ENCODE measurements at places on chromosomes 13 and 19.

DNA sequence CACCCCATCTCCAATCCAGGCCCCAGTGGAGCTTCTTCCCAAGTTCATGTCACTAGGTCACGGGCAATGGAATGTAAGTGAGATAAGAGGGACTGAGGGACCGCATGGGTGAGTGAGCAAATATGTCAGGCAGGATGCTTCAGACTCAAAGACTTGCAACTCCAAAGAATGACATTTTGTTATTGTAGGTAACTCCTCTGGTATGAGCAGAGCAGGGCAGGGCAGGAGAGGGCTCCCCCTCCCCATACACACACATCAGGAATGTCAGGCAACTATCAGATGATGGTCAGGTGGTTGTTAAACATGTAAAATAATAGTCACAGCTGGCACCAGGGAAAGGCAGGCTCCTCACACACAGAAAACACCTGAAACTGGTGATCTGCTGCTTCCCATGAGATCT lies 10.6 kb downstream of the ERVV-2 start:
- DNase-seq = no peak

DNA sequence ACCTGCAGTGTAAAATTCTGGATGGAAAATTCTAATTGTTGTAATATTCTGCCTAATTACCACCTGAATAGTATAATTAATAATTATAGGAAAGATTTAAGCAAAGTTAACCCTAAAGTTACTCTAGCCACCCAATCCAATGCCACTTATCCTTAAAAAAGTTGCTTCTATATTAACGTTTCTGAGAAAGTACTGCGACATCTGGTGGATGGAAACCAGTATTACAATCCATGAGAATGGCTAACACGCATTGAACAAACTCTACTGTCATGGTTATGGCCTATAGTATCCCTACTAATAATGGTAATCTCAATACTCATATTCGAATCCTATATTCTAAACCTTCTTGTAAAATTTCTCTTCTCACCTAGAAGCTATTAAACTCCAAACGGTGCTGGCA lies 1551.8 kb downstream of the SLITRK1 start:
- DNase-seq = no peak

DNA sequence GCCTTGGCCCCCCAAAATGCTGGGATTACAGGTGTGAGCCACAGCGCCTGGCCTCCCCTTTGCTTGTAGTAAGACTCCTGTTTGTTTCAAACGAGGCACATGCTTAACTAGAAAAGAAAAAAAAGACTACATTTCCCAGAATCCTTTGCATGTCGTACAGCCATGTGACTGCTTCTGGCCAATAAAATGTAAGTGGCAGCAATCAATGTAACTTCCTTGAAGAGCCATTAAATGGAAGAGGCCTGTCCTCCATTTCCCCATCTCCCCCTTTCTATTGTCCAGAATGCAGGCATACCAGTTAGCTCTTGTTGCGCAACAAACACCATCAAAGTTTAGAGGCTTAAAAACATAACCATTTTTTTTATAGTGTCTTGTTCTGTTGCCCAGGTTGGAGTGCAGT lies 10.4 kb upstream of the GPR32 start:
- DNase-seq = no peak

DNA sequence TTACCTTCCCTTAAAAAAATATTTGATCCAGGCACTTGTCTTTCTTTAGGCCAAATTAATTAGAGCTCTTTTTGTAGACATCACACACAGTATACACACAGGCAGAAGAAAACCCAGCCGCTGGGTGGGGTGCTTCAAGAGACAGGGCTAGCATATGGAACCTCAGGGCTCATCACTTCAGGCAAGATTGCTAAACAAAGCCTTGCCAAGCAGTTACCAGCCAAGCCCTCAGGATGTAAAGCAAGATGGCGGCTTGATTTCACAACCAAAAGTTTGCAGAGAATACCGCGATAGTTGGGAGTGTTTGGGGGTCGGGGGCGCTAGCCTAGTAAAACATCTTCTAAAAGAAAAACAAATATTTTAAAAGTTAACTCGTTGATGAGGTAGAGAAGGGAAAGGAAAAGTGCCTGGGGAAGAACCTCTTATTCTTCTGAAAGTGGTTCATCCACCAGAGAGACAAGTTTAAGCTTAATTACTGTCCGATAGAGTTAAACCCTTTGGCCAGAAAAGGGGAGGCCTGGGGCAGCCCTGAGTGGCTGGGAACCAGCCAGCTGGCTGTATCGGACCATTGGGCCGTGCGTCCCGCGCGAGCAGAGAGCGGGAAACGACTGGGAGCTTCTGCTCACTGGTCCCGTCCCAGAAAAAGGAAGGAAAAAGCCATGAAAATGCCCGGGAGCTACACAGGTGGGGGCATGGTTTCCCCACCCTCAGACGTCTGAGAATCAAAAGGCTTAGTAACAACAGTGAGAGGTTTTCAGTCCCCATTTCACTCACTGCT lies 254.9 kb upstream of the PCDH20 start:
- no peak for DNase-seq

- DNase-seq = peak; percentile 91
These were observed 5.6 kb upstream of the GPI start for GRCh38 chr19:34359140-34359953.

DNA sequence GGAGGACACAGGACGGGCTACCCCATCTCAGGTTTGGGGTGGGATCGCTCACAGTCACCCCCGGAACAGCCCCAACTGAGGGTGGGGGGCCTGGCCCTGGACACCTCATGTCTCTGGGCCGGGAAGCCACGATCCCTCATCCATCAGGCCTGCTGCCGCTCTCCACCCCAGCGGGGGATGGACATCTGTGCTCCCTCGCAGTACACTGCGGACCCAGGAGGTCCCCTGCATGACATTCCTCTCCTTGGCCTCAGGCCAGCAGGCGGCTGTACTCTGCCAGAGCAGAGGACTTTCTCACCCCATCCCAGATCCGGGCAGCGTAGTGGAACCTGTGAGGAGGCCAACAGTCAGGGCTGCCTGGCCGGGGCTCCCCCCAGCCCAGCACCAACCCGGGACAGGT lies 15.5 kb downstream of the IRGC start:
- DNase-seq = no peak

DNA sequence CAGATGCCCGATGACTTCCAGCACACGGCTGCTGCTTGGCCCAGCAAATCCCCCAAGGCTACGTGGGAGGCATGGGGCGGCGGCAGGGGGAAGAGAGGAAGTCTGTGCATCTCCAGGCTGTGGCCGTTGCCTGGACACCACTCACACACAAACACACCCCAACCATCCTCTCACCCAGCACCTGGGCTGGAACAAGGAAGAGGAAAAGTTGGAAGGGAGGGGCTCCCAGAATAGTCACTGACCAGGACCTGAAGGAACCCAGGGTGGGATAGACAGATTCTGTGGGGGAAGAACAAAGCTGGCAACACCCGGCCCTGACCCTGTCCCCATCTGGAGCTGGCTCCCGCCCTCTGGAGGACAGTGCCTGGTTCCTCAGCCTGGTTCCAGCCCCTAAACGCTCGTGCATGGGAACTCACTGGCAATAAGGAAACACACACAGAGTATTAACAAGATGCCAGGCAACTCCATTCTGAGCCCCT lies 11.2 kb downstream of the PPP6R1 start:
- DNase-seq = no peak

GRCh38 chr13:112806739-112807652 lies 117.2 kb downstream of the ATP11A start:
- DNase-seq = no peak

DNA sequence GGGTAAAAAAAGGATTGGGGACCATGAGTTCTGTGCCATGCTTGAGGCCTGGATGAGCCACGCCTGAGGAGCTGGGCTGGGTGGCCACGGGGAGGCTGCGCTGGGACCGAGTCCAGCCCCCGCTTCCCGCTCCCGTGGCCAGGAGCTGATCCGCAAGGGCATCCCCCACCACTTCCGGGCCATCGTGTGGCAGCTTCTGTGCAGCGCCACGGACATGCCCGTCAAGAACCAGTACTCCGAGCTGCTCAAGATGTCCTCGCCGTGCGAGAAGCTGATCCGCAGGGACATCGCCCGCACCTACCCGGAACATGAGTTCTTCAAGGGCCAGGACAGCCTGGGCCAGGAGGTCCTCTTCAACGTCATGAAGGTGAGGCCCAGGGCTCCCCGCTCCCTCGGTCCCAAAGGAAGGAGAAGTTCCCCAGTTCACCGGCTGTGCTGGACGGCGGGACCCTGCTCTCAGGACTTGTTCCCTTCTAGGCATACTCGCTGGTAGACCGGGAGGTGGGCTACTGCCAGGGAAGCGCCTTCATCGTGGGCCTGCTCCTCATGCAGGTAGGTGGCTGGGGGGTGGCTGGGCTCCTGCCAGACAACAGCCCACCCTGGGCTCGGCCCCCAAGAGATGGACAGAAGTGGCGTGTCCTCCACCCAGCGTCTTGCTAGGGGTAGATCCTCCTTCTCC lies 18.9 kb downstream of the EVI5L start:
- DNase-seq = peak; percentile 30

DNA sequence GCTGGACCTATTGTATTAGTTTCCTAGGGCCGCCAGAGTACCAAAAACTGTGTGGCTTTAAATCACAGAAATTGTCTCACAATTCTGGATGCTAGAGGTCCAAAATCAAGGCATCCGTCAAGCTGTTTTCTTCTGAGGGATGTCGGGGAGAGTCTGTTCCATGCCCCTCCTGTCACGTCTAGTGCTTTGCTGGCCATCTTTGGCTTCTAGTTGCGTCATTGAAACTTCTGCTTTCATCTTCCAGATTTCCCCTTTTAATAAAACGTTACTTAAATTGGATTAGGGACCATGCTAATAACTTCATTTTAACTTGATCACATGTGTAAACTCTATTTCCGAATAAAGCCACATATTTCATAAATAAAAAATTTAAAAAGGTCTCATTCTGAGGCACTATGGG lies 47.5 kb downstream of the TRPM4 start:
- DNase-seq = no peak

GRCh38 chr19:30708416-30709178 lies 336.4 kb downstream of the ZNF536 start:
- DNase-seq = no peak

DNA sequence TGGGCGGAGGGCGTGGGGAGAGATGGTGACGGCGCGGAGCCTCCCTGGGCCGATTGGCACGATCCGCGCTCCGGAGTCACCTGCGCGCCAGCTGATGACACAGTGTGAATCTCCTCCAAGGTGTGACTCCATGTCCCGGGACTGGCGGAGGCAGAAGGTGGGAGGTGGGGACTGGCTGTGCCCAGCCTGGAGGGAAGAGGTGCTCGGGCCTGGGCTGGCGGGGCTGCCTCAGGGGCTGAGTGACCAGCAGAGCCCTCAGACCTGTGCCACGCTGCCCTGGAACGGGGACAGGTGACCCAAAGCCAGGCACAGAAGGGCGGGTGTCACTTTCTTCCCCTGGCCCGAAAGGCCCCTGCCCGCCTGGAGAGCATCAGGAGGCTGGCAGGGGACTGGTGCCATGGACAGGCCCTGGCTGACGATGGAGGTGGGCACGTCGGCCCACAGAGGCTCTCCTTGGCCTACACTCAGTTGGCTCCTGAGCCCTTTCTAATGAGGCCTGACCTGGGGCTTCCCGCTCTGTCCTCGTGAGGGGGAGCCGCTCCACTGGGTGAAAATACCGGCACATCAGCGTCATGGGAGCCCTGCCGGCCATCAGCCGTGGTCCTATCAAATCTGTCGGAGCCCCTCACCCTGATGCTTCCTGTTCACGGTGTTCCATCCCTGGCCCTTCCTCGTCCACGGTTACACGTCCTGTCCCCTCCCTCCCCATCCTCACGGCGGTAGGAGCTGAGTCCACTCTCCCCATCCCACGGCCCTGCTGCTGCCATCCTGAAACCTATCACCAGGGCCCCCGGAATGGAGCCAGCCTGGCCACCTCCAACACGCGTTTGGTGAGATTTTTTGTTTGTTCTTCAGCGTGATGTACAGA lies 75.6 kb downstream of the SPACA7 start:
- DNase-seq = no peak

GRCh38 chr19:18253716-18254115 lies 20.5 kb downstream of the IQCN start:
- DNase-seq = no peak

- DNase-seq = no peak
These were observed 802 bp downstream of the DMPK start for GRCh38 chr19:45781214-45782161.

DNA sequence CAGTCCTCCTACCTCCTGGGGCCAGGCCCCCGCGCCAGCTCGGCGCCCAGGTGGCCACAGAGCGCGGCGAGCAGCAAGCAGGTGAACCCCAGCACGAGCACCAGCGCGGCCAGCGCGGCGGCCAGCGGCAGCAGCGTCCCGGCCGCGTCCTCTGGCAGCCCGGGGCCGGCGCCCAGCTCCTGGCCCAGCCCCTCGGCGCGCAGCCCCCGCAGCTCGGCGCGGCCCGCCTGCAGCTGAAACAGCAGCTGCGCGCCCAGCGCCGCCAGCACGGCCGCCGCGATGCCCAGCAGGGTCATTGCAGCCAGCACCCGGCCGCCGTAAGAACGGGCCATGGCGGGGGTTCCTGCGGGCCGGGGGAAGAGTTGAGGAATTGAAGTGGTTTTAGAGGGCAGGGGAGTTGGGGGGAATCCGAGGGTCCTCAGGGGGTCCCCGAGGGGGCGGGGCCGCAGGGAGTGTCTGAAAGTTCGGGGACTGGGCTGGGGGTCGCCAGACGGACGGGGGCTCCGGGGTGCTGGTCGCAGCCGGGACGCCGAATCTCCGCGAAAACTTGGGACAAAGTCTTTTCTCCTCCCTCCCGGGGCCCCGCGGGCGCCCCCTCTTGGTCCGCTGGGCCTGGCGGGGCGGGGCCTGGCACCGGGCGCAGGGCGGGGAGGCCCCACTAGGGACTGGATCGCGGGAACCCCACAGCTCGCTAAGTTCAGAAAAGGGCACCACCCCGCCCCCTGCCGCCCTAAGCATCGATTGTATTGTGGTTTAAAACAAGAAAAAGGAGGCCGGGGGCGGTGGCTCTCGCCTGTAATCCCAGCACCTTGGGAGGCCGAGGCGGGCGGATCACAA lies at the start of gene TMEM221:
Gene TMEM221 (minus strand): TSS at position 538 of the 837 bp plus-strand sequence. CDS start 206 bp downstream, at position 332.
- no peak for DNase-seq
